ENCODE measurements at places on chromosomes 11 and 22.

DNA sequence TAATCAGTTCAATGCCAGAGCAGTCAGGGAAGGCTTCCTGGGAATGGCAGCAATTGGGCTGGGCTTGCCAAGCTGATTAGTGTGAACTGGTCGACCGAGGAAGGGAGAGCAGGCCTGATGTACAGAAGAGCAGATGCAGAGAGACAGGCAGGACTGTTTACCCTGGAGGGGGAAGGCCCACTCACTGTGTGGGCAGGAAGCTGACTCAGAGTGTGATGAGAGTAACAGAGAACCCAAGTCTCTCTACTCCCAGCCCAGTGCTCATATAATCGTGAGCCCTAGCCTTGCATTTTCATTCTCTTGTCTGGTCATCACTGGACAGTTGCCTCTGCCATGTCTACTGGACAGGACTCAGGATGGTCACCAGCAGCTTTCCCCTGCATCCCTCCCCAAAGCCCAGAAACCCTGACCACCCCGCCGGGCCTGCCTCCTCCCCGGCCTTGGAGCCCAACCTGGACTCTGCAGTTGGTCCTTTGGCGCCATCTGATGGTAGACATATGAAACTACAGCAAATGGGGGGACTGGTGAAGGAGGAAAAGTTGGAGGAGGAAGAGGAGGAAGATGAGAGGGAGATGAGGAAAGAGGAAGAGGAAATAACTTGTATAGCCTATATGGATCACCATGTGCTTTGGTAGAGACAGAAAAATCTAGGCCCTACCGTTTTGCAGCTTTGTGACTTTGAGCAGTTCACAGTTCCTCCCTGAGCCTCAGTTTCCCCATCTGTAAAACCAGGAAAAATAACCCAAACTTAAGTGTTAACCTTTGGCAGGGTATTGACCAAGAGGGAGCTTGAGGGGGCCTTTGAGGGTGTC lies 43.4 kb upstream of the PRDM11 start:
- DNase-seq: peak; percentile 57

- no peak for DNase-seq
Observed at GRCh38 chr22:25360411-25360810, 141.0 kb downstream of the CRYBB2 start.

GRCh38 chr22:50247748-50248147 lies 2.9 kb upstream of the TUBGCP6 start:
- peak; percentile 51 for DNase-seq

GRCh38 chr22:31436132-31436531 lies 36.7 kb downstream of the DRG1 start:
- DNase-seq: peak; percentile 81

- DNase-seq: no peak
Observed at GRCh38 chr11:125939081-125939521, 6.7 kb upstream of the VSIG10L2 start.

- no peak for DNase-seq
Observed at GRCh38 chr22:19131685-19132015, 542 bp downstream of the TSSK2 start.

GRCh38 chr11:86192519-86193257 lies 51.9 kb upstream of the EED start:
- no peak for DNase-seq

DNA sequence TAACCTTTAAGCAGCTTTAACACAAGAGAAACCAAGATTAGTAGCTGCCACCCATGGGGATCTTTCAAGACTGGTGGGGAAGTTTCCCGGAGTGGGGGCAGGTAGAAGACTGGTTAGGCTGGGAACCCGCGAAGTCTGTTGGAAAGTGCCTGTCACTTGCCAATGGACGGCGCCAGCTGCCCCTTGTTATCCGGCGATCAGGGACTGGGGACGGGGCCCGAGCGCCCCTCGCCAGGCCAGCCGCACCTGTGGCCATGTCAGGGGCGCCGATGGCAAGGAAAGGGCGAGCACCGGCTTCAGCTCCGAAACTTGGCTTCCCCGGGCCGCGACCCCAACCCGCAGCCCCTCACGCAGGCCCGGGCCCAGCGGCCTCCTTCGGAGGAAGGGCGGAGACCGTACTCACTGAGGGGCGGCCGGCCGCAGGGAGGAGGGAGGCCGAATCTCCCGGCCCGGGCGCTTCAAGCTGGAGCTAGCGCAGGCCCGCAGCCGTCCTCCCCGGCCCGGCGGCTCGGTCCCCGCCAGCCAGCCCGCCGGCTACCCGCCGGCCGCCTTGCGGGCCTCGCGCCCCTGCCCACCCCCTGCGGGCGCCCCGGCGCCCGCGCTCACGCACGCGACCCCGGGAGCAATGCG lies 539 bp downstream of the EIF4ENIF1 start:
- DNase-seq: peak; percentile 14

- DNase-seq: no peak
Observed at GRCh38 chr11:131546218-131546895, 175.9 kb downstream of the NTM start.

DNA sequence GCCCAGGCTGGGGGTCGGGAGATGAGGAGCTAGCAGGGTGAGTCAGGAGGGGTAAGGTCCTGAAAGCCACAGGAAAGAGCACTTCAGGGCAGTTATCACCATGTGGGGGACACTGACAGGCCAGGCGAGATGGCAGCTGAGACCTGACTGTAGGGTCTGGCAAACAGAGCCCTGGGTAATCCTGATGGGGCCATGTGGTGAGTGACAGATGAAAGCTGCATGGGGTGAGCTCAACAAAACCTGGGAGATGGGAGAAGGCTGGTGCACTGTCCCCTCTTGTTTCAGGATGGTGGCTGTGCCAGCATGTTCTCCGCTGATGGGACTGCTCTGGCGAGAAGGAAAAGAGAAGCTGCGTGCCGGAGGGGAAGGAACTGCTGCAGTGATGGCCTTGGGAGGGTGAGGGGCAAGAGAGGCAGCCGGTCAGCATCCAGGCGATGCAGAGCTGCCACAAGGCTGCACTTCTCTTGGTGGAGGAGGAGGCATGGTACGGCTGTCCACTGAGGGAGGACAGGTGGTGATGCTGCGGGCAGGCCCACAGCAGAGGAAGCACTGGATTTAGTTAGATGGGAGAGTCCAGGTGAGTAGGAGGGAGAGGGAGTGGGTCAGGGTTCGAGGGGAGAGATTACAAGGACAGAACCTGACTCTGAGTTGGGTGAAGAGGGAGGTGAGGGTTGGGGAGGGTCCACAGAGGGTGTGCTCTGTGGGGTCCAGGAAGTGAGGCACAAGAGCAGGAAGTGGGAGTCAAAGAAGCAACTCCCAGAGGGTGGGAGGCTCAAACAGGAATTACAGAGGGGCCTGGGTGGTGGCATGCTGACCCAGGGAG lies 3.8 kb downstream of the TOP3B start:
- DNase-seq: no peak

GRCh38 chr11:61090982-61091372 lies 11.3 kb upstream of the CD5 start:
- no peak for DNase-seq

- no peak for DNase-seq
Observed at GRCh38 chr11:11496879-11497278, 124.9 kb downstream of the GALNT18 start.

GRCh38 chr11:59144096-59144495 lies 1.4 kb downstream of the FAM111A start:
- DNase-seq: no peak

- no peak for DNase-seq
Observed at GRCh38 chr11:43962383-43963278, 20.2 kb downstream of the C11orf96 start.

- DNase-seq: no peak
Observed at GRCh38 chr11:127073621-127074020, 73.1 kb upstream of the KIRREL3 start.

- DNase-seq: no peak
Observed at GRCh38 chr11:2298795-2299761, 2.6 kb downstream of the C11orf21 start.

DNA sequence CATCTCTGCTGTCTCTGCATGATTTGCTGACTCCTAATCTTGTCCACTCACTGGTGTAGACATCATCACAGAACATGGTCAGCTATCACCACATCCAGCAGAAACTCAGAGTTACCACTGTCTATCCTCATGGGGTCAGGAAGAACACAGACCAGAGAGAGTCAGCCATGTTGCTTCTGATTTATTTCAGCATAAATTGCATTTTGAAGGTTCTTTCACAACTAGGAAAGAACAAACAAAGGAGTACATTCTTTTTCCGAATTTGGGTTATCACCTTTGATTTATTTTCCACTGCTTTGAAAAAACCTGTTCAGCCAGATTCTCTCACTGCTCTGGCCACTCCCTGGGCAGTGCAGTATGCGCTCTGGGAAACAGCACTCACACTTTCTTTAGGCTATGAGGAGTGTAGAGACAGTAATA lies 172.0 kb upstream of the MTMR2 start:
- DNase-seq: no peak

- no peak for DNase-seq
Observed at GRCh38 chr22:16932577-16932976, 75.4 kb downstream of the GAB4 start.

- DNase-seq: no peak
Observed at GRCh38 chr22:39169797-39170466, 17.5 kb upstream of the CBX7 start.

GRCh38 chr11:43920598-43921419 lies 21.6 kb upstream of the C11orf96 start:
- DNase-seq: peak; percentile 99

- no peak for DNase-seq
Observed at GRCh38 chr11:122149202-122149601, 33.2 kb upstream of the BLID start.

GRCh38 chr11:44133335-44133946 lies 38.0 kb downstream of the EXT2 start:
- DNase-seq: peak; percentile 49

GRCh38 chr11:43951231-43951630 lies 8.8 kb downstream of the C11orf96 start:
- no peak for DNase-seq

DNA sequence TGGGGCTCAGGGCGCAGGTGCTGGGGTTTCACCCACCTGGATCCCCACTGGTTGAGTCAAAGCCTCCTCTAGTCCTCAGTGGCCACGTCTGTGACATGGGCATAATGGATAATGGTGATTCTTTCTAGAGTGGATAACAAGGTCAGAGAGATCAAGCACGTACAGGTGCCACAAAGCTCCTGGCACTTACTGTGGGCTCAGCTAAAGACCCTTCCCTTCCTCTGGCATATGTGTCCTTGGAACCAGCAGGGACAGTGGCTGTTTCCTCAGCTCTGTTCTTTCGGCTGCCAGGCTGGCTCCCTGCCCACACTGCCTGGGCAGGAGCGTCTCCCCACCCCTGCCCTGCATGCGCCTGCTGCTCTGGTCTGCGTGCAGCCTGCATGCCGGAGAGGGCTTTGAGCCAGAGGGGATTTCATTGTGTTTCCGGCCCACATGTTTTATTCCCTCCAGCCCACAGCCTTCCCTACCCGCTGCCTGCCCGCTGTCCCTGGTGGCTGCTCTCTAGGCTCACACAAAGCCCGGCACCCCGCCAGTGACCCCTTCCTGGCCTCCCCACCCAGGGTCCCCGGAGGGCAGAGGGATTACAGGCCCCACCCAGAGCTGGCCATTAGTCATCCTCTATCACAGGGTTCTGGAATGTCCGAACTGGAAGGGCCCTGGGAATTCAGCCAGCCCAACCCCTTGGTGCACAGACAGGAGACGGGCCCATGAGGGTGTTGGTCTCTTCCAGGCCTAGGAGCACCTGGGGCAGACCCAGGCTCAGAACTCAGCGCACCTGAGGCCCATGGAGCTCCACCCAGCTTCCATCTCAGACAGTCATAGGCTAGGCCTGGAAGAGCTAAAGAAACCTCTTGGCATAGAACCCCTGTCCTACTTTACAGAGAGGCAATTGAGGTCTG lies 55.3 kb upstream of the GCAT start:
- peak; percentile 99 for DNase-seq

DNA sequence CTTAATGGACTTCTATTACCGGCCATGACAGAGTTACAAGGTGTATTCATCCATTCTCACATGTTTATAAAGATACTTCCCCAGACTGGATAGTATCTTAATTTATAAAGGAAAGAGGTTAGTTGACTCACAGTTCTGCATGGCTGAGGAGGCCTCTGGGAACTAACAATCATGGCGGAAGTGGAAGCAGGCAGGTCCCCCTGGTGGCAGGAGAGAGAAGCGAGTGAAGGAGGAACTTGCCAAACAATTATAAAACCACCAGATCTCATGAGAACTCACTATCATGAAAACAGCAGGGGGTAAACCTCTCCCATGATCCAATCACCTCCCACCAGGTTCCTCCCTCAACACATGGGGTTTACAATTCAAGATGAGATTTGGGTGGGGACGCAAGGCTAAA lies 170.0 kb upstream of the PDGFD start:
- DNase-seq: no peak

DNA sequence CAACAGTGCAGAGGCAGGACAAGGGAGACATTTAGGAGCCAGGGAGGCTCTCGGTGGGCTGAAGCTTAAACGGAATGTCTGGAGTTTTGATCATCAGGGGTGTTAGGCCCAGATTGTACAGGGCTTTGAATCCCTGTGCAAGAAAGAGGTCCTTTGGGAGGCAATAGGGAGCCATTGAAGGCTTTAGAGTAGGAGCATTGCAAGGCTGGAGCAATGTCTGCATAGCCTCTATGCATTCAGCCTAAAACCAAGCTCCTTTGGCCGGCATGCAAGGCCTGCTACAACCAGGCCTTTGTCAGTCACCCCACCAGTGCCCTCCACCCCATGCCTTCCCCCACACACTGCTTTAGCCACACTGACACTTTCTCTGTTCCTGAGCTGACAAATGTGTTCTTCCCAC lies 47.4 kb upstream of the FGF3 start:
- no peak for DNase-seq

GRCh38 chr11:47667135-47667534 lies 24.8 kb upstream of the MTCH2 start:
- DNase-seq: no peak

DNA sequence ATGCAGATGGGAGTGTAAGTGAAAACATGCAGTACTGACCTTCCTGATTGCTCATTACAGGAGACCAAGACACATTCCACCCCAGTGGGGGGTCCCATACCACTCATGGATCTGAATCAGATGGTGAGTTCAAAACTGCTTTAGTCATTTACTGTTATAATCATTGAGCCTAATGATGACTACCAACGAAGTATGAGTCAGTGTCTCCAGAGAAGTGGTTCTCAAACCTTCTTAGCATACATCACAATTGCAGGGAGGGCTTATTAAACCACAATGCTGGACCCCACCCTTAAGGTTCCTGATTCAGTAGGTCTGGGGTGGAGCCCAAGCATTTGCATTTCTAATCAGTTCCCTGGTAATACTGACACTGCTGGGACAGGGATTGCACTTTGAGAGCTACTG lies 75.8 kb downstream of the CD44 start:
- peak; percentile 79 for DNase-seq

GRCh38 chr11:104917271-104918112 lies 19.2 kb upstream of the CASP12 start:
- no peak for DNase-seq

GRCh38 chr11:44517541-44517940 lies 47.9 kb upstream of the CD82 start:
- DNase-seq: no peak

GRCh38 chr11:83599066-83599465 lies 312.9 kb upstream of the CCDC90B start:
- DNase-seq: no peak

DNA sequence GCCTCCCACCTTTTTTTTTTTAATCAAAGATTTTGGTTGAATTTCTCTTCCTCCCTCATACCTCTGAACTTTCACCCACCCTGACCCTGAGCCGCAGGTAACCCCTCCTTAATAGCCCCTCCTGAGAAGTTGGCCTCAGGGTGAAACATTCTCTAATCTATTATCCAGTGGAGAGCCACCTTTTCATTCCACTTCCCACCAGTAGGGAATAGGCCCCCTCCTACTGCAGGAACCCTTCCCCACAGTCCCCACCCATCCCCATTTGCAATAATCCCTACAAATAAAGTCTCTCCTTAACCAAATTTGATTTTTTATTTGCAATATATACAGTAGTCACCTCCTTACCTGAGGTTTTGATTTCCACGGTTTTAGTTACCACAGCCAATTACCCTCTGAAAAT lies 2.1 kb upstream of the SLC35F2 start:
- DNase-seq: no peak
